Thoracic aorta (tissue), 2 donors: ENCODE measurements at places on chromosomes 16 and 17.
A peak's percentile ranks its signal among the peaks of the same experiment; 100 is the strongest.

DNA sequence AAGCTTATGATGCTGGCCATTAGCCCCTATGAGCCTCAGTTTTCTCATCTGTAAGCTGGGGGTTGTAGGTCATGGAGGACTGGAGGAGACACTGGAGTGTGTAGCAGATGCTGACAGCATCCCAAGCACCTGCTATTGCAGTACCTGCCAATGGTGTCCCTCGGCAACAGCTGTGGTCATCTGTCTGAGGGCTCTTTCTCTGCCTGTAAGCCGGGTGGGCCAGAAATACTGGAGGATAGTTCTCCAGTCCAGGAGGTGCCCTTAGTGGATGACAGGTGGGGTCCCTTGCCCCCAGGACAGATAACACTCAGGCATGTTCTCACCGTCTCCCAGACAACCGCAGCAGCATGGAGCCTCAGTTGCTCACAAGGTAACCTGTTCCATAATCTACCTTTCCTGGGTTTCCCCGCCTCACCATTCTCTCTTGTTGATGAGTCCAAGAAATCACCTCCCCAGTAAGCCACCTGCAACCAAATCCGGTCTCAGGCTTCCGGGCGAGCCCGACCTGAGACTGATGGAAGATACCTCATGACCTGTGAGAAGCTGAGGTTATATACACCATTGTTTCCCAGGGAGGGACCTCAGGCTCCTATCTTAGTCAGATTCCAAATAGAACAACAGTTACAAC lies 23.8 kb downstream of the NLRP1 start:
- no peak for DNase-seq

DNA sequence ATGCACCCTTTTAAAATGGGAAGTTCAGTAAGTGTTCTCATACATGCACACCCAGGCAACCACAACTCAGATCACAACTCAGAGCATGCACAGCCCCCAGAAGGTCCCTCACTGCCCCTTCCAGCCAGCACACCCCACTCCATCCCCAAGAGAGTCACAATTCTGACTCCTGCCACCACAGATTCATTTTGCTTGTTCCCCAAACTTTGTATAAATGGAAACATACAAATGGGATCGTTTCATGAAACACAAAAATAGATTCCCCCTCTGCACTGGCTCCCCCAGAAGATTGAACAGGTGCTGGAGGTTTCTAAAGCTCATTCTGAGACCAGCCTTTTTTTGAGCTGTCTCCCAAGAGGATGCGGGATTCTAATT lies 3.3 kb upstream of the TNFRSF13B start:
- no peak for DNase-seq

- no peak for DNase-seq
These were observed 6.8 kb downstream of the PITPNM3 start for GRCh38 chr17:6549384-6550036.

DNA sequence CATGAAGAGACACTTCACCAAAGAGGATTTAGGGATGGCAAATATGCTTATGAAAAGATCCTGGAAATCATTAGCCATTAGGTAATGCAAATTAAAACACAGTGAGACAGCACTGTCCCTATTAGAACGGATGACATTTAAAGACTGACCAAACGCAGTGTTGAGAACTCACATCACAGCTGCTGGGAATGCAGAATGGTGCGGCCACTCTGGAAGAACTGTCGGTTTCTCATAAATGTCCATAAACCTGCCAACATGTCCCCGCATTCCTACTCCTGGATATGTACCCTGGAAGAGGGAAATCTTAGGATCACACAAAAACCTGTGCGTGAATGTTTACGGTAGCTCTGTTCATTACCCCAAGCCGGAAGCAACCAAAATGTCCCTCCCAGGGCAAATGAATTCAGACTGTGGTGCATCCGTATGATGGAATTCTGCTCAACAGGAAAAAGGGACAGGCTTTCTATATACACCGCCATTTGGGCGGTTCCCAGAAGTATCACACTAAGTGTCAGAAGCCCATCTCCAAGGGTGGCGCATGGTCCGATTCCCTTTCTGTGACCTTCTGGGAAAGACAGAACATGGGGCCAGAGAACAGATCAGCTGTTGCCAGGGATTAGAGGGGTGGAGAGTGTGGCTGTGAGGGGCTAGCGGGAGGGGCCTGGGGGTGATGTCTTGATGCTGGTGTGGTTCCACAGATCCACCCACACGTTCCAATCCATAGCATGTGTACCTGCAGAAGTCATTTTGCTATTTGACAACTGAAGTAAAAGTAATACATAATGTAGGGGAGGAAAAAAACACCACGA lies 197.2 kb upstream of the CHMP6 start:
- DNase-seq, result no peak

DNA sequence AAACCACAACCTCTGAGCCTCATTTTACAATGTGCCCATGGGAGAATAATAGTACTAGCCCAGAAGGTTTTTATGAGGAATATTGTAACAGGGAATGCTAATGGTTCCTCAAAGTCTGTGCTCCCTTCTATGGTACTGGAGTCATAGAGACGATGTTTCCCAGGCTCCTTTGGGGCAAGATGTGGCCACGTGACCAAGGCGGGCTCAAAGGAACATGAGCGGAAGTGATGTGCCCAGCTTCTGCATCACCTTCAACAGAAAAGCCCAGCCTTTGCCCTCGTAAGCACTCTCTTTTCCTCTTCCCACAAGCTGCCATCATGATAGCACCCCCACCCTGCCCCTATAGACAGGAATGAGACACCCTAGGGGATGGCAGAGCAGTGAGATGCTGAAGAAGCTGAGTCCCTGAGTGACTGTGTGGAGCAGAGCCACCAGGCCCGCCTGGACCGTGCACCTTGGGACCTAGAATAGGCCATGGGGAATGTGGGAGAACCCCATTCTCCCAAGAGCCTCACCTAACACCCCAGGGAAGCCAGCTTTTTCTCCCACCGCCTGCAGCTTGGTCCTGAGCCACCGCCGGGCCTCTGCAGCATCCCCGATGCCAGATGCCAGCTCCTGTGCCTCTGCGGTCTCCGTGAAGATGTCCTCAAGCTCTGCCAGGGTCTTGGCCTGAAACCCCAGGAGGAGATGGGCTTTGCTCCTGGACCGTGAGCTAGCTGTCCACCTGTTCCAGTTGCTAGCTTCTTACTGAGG lies 22.2 kb upstream of the PIK3R6 start:
- no peak for DNase-seq

- DNase-seq, result no peak
These were observed 72.9 kb upstream of the SMIM36 start for GRCh38 chr17:55584055-55584685.

- DNase-seq, result no peak
These were observed 5.8 kb upstream of the ATP2C2 start for GRCh38 chr16:84362471-84362941.

DNA sequence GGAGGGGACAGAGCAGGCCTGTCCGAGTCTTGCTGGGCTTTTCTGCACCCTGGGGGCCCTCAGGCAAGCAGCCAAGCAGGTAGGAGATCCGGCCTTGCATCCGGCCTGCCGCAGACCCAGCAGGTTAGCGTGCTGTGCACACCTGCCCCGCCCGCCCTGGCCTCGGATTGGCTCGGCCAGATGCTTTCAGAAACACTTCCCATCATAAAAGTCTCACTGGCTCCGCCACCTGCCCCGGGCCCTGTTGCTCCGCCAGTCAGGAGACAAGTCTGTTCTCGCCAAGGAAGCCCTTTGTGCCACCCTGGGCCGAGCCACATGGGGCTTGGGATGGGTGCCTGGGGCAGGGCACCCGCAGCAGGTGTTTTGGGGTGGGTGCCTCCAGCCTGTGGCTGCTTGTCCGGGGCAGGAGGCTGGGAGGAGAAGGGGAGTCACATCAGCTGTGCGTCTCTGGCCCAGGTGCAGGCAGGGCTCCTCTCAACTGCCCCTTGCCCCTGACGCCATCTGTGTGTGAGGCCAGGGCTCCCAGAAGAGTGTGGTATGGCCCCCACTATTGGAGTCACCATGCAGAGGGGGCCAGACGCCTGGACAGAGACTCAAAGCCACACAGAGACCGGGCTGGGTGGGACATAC lies 228.2 kb upstream of the GSE1 start:
- no peak for DNase-seq

GRCh38 chr17:4903051-4903818 lies at the start of gene CHRNE:
Gene CHRNE (minus strand): TSS chr17:4903098. CDS start chr17:4903063, 35 bp downstream.
- DNase-seq, result peak; percentile 42

DNA sequence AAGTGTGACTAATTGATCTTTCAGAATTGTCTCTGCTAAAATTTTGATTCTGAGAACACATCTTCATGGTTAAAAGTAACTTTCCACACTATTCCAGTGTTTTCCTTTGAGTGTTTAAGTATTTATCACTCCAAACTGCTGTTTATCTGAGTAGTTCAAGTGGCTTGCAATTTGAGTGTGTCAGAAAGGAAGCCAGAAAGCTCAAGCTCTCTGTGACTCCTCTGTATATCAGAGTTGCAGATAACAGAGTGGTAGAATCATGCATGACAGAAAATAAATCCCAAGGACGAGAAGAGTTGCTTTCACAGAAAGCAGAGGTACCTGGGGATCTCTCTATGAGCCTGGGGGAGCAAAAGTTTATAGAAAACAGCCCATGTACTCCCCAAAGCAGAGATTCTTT lies 130.0 kb downstream of the CYB561 start:
- no peak for DNase-seq

DNA sequence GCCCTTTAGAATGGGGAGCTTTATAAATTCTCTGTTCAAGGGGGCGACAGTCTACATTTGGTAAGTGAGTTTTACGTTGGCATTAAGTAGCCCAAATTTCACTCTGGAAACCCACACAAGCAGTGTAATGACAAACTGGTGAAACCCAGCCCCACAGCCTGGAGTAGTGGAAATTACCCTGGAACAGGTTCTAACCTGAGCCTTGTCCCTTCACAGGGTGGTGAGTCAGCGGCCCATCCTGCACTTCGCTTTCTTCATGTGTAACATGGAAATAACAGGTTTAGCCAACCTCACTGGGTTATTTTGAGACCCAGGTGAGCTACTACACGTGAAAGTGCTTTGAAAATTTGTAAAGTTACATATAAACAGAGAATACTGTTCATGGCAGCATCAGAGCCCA lies 3.5 kb upstream of the TLCD3A start:
- no peak for DNase-seq

- no peak for DNase-seq
These were observed at the start of gene BEAN1 for GRCh38 chr16:66427036-66427860. Gene BEAN1 (plus strand): TSS chr16:66427295. CDS start chr16:66437677, 10,382 bp downstream.

DNA sequence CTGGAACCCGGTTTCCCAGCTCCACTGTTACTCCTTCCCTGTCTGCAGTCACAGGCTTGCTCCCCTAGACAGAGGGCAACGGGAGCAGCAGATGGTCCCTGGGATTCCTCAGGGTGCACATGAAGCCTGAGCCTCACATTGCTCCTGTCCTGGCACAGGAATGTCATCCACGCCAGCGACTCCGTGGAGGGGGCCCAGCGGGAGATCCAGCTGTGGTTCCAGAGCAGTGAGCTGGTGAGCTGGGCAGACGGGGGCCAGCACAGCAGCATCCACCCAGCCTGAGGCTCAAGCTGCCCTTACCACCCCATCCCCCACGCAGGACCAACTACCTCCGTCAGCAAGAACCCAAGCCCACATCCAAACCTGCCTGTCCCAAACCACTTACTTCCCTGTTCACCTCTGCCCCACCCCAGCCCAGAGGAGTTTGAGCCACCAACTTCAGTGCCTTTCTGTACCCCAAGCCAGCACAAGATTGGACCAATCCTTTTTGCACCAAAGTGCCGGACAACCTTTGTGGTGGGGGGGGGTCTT lies 1.6 kb upstream of the DECR2 start:
- DNase-seq, result no peak

DNA sequence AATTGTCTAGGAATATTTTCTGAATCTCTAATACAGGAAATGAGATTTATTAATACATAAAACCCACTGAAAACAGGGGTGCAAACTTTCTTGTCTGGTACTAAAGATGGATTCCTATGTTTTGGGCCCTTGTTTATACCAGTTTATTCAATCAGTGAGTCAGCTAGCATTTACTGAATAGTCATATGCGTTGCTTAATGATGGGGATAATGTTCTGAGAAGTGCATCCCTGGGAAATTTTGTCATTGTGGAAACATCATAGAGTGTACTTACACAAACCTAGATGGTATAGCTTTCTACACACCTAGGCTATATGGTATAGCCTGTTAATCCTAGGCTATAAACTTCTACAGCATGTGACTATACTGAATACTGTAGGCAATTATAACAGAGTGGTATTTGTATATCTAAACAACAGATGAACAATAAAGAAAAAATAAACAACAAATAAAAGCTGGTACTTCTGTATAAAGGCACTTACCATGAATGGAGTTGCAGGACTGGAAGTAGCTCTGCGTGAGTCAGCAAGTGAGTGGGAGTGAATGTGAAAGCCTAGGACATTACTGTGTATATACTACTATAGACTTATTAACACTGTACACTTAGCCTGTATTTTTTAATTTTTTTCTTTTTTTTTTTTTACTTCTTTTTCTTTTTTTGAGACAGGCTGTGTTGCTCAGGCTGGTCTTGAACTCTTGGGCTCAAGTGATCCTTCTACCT lies 63.7 kb downstream of the SIAH1 start:
- no peak for DNase-seq

GRCh38 chr17:49727380-49727779 lies 19.6 kb upstream of the SLC35B1 start:
- no peak for DNase-seq

DNA sequence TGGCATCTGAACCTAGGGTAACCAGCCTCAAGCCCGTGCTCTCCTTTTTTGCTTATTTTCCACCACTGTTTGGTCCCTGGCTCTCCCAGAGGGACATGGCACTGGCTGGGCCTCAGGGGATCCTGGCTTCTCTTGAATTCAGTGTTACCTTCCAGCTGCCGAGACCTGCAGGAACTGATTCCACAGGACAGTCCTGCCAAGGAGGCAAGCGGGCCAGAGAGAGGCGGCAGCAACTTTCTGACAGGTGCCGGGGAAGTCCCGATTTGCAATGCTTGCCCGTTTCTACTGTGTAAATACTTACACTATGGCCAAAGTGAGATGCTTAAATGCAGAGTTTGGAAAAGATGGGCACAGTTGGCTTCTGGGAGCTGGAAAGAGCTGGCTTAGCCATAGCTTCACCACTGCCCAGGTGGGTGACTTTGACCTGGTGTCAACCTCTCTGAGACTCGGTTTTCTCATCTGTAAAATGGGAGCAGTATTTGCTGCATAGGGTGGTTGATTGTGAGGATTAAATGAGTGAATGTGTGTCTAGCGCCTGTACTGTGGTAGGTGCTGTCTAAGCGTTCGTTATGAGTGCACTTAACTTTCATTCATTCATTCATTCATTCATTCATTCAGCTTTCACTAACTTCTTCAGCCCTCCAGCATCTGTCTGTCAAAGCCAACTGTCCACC lies 124.9 kb downstream of the CMIP start:
- DNase-seq, result no peak

- DNase-seq, result no peak
These were observed 16.6 kb downstream of the MRTFB start for GRCh38 chr16:14087590-14088154.
